ENCODE measurements at places on chromosomes 2 and 18.

- no peak for DNase-seq
These were observed 665 bp upstream of the CACNB4 start for GRCh38 chr2:152099367-152100050.

GRCh38 chr2:207855591-207855990, 85.9 kb upstream of the FZD5 start:
- DNase-seq, result no peak

DNA sequence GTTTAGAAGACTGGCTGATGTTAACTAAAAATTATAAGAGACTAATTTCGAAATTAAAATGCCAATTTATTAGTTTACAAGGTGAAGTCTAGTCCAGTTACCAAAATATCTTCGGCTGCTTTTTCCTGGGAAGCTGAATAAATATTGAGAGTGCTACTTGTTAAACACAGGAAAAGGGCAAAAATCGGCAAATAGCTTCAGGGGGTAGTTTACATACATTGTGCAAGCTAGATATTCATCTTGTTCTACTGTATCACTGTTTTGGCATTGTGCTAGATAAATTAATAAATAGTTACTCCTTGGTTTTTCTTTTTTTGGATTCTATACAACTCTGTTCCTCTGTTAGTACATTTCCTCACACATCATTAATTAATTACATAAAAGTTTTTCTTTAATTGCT, 29.3 kb downstream of the NHEJ1 start:
- no peak for DNase-seq

GRCh38 chr2:97708608-97709007, 4.8 kb upstream of the ZAP70 start:
- DNase-seq, result no peak

DNA sequence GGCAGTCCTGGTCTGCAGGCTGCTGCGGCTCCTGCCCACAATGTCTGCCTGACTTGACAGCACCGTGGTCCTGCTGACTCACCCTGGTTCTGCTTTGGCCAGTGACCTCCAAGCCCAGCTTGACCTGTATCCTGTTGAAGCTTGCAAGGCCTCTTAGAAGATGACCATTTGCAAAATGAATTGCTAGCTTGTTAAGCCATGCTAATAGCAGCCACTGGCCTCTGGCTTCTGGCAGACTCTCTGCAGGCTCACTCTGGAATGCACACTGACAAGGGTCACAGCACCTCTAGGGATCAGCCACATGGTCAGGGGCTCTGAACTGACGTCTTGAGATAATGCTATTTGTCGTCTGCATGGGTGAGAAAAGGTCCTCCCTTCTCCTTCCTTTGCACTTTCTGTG, 25.9 kb downstream of the CNGA3 start:
- no peak for DNase-seq

DNA sequence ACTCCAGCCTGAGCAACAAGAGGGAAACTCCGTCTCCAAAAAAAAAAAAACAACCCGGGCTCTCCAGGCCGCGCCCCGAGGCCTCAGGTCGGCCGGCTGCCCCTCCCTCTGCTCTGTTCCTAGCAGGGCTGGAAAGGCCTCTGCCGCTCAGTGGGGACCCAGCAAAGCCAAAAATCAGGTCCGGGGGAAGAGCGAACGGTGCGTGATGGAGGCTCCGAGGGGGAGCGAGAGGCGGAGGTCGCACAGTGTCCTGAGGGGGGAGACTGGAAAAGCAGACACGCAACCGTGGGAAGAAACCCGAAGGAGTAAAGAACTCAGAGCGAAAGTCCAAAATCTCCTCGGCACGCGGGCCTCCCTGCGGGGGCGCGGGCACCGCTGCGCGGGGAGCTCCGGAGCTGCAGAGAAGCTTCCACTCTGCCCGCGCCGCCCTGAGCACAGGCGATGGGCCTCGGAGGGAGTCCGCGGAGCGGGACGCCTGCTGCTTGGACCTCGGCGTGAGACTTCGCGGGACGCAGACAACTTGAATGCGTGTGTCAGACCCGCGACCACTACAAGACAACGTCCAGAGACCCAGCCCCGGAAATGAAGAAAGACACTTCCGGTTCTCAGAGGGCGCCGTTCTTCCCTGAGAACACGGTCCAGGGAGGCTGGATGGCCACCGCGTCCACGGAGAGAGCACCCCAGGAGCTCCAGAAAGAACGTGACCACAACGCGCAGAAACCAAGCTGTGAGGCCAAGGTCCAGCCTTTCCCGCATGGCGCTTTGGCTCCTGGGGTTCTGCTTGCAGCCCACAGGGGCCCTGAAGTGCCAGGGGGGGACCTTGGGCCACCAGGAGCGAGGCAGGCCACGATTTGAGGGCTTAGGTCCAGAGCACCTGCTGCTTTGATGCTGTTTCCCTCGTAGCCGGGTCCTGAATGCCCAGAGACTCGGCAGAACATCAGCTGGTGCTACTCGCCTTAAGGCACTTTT, 219.8 kb downstream of the DPP10 start:
- DNase-seq, result no peak
